NCI-H1092 (cell line): ENCODE measurements at places on chromosomes 1 and 21.

GRCh38 chr1:230191855-230192254 lies 124.8 kb downstream of the GALNT2 start:
- DNase-seq = no peak

- DNase-seq = no peak
Measured at GRCh38 chr1:160103658-160104408, 5.4 kb upstream of the IGSF8 start.

DNA sequence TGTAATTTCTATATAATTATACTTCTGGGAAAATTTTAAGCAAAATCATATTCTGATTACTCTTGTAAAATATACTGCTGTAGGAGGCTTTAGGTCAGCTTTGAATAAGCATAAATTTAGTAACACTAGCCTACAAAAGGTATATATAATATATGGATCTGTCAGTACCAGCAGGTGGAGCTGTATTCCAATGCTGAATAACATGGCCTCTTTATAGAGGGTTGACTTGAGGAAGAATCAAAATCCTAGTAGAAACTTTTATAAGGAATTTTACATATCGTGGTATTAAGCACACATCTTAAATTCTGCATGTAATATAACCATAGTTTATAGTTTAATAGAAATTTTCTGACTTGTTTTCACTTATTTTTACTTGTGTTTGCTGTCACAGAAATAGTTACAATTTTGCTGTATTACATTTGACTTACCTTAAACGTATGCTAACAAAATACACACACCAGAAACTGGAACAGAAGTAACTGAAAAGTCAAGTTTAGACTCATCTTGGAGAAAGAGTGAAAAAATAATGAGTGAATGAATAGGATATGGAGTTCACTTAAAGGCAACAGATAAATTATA lies 79.3 kb downstream of the HMCN1 start:
- peak; percentile 7 for DNase-seq

- DNase-seq = peak; percentile 49
Measured at GRCh38 chr21:36135391-36136102, 668 bp downstream of the CBR3 start.

DNA sequence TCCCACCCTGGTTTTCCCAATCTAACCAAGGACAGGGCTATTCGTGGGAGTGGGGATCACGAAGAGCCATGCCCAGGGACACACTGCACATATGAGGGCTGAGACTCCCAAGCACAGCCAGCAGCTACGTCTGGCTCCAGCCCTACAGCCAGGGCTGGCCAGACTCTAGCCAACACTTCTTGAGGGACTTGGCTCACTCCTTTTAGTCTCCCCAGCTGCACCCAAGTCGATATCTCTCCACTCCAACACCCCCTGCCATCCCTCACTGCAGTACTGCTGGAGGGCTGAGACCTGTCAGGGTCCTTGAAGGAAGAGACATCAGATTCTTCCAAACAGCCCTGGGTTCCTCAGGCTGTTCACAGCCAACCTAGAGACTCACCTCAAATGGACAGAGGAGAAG lies 62.6 kb downstream of the CD46 start:
- no peak for DNase-seq

- no peak for DNase-seq
Measured at GRCh38 chr1:77858725-77859124, 29.7 kb upstream of the NEXN start.

- peak; percentile 64 for DNase-seq
Measured at GRCh38 chr1:181089017-181089675, 646 bp downstream of the IER5 start.

GRCh38 chr1:58576727-58577653 lies at the start of gene TACSTD2:
Gene TACSTD2, minus strand, starts transcription at chr1:58577252. Its CDS starts 96 bp downstream, at chr1:58577156.
- no peak for DNase-seq

- no peak for DNase-seq
Measured at GRCh38 chr1:28365864-28366263, 3.7 kb upstream of the PHACTR4 start.

DNA sequence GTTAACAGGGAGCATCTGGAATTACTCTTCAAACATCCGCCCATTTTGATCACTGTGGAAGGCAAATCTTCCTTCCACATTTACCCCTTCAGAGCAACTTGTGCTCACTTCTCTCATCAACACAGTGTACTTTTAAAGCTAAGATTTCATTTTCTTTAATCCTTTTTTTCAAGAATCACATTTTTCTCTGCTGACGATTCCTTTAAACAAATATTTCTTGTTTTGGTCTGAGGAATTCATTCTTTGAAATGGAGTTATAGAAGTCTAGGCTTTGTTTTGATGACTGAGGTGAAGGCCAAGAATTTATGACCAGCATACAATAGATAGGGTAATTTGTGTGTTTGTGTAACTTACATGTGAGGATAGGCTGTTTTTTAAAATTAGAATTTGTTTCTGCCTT lies 25.6 kb downstream of the LRRC42 start:
- DNase-seq = no peak

DNA sequence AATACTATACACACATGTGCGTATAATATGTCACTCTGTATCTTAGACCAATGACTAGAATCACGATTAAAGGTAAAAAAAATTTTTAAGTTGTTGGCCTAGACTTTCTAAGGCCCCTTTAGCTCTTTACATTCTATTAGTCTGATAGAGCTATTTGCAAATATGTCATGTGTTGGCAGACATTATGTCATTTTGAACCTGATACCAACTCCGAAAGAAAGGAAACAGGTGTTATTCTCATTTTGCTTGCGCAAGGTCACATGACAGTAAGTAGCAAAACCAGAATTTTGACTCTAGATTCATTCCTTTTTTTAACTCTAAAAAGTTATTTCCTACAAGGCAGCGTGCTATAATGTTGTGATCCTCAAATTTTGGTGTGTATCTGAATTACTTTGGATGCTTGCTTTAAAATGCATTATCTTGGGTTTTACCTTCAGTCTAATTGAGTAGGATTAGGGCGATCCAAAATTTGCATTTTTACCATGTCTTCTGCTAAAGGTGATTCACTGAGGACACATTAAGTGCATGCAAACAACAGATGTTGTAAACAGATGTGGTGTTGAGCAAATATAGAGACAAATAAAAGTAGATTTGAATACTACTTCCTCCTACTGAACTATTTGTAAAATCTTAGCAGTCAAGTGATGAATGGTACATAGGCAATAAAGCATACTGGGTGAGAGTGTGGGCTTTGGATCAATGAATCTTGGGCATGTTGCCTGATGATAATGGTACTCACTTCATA lies 63.5 kb upstream of the KIAA1614 start:
- DNase-seq = no peak

DNA sequence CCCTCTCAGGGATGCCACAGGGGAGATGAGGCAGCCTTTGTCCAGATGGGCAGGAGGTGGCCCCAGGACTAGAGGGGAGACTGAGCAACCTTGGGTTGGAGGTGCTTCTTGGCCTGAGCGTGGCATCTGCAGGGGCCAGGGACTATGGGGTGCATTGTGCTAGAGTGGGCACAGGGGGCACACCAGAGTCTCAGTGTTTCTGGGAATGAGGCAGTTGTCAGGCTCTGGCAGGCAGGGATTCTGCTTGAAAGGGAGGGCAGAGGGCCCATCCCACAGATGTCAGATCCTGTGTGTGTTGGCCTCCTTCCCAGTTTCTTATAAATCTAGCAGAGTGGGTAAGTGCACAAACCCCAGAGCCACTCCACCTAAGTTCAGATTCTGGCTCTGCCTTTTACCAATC lies 13.7 kb downstream of the LGR6 start:
- no peak for DNase-seq

GRCh38 chr21:38858026-38858811 lies 52.5 kb downstream of the ETS2 start:
- DNase-seq = no peak

- no peak for DNase-seq
Measured at GRCh38 chr21:31173881-31174555, 135.7 kb upstream of the KRTAP19-8 start.

DNA sequence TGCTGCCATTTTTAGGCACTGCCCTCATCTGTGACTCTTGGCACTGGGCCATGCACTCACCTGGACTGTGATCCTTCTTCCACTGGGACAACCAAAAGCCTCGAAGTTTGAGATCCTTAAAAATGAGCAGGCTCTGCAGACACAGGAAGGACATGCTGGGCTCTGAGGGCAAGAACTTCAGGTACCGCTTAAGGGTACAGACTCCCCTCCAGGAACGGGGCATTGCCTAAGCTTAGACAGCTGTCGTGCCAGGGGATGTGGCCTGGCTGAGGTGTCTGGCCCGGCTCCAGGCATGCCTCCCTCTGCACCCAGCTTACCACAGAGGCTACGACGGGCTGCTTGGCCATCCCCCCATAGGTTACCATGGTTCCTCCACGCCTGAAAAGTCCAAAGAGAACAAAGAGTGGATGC lies 14.2 kb upstream of the SRSF4 start:
- DNase-seq = no peak

DNA sequence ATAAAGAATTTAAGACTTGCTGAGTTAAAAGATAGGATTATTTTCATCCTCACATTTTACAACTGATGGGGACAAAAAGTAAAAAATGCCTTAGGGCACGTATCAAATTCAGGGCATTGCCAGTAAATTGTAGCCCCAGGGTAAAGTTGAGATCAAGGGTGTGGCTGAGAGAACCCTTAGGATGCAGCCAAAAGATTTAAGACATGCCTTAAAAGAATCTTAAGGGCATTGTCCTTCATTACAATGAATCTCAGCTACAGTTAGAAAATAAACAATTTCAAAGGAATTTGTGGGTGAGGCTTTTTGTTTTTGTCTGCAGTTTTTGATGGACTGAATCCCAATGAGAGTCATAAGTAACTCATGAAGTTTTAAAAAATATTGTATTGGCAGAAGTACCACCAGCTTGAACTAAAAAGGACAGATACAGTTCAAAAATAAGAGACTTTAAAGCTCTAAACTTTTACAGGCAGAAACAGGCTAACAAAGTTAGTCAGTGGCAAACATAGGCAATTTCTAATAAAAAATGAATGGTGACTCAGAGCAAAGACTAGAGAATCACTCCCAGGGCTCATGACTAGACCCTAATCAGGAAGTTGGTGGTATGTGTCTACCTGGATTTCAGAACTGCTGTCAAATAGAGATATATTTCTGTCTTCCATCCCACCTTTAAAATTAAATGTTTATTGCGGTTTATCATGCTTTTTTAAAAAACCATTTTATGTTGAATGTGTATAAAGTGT lies 165.1 kb upstream of the SNX7 start:
- no peak for DNase-seq

GRCh38 chr1:108503062-108503733 lies 53.1 kb downstream of the NBPF6 start:
- DNase-seq = no peak

GRCh38 chr1:173258479-173259264 lies 51.5 kb upstream of the TNFSF4 start:
- no peak for DNase-seq

- DNase-seq = no peak
Measured at GRCh38 chr1:106222403-106222802, 834.1 kb upstream of the PRMT6 start.

GRCh38 chr1:97630948-97631347 lies 289.9 kb downstream of the DPYD start:
- no peak for DNase-seq

DNA sequence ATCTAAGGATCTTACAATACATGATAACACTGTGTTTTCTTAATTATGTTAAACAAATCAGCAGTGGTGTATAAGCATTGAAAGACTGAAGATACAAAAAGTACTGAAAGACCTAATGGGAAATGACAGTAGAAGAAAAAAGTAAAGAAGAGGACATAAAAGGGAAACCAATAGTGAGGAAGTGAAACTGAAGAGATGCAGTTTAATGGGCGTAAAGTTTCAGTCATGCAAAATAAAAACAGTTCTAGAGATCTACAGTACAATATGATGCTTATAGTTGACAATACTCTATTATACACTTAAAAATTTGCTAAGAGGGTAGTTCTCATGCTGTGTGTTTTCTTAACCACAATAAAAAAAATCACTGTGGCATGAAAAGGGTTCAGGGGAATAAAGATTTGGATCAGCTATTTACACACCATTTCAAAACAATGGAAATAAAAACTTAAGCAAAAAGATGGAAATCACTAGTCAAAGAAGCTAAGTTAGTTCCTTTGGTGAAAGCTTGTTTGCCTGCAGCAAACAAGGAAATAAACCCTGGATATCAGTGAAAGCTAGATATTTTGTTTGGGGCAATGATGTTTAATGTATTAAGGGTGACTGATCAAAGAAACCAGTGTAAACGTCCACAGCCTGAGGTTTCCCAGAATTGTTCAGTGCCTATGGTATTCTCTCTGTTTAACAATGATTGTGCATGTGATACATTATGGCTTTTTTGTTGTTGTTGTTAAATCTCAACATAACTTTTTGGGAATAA lies 1160.8 kb upstream of the ADGRL2 start:
- DNase-seq = no peak

DNA sequence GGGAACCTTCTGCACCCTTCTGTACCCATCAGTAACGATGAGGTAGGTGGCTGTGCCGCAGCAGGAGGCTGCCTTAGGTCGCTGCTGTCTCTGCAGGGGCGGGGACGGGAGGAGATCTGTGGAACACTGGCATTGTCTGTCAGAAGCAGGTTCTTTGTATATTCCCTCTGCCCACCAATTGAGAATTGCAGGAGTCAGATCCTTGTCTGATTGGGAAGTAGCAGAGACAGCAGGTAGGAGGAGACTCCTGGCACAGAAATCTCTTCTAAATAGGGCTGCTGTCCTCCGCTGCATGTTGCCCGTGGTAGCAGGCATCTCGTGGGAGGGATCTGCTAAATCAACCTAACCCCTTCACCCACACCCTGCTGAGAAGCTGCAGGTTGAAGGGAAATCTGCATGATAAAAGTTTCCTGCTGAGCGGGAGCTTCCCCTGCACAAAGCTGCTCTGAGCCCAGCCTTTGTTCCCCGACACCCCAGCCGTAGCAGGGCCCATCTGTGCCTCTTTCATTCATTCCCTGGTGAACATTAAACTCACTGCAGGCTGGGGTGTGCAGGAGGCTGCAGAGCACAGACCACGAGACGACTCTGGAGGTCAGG lies 15.9 kb downstream of the SARS1 start:
- no peak for DNase-seq

- no peak for DNase-seq
Measured at GRCh38 chr1:48356901-48357300, 115.1 kb downstream of the SPATA6 start.

DNA sequence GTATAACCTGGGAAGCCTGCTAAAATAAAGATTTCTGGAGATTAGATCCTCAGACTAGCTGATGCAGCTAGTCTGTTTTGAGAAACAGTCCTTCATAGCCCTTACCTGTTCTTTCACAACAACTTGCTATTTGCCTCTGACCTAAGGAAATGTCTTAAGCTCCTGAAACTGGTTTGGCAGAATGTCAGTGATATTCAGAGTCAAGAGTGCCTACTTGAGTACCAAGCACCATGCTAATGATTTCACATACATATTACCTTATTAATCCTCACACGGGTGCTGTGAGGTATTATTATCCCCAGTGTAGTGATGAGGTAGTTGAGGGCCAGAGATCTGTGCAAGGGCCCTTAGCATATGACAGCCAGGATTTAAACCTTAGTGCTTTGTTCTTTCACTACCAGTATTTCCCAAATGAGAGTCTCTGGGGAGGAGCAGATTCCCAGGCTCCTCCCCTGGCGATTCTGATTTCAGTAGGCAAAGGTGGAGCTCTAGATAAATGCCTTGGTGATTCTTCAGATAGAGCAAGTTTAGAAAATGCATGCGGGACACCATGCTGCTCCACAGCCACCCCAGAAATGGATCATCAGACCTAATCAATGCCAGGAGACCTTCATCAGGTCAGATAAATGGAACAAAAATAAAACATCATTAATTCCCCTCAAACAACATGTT lies 47.4 kb upstream of the WNT2B start:
- DNase-seq = no peak
